Umbilical cord (tissue), 2 donors: ENCODE measurements at places on chromosomes 2 and 18. TPM values are rescaled to one million over a fixed set of nuclear protein-coding genes. Genes with fewer than 3 reads are reported as not detected.

SLC16A14 gene
- 1.7 TPM for total RNA-seq

NXPH2 gene
- total RNA-seq, result not detected

KLHL29 gene
- 2.6 TPM for total RNA-seq

SPATA3 gene
- not detected for total RNA-seq

CCT4 gene
- total RNA-seq, result 71.0 TPM

COX7A2L gene
- 165 TPM for total RNA-seq

TRIM54 gene
- 5.1 TPM for total RNA-seq

ACTG2 gene
- total RNA-seq, result 896 TPM

SLC19A3 gene
- 6.7 TPM for total RNA-seq

GLI2 gene
- total RNA-seq, result 2.2 TPM

REG3A gene
- total RNA-seq, result 3.6 TPM

SIX3 gene
- total RNA-seq, result not detected

LOXHD1 gene
- not detected for total RNA-seq
